ENCODE measurements at places on chromosomes 1 and 21. TPM values are rescaled to one million over a fixed set of nuclear protein-coding genes. Genes with fewer than 3 reads are reported as not detected.

DNA sequence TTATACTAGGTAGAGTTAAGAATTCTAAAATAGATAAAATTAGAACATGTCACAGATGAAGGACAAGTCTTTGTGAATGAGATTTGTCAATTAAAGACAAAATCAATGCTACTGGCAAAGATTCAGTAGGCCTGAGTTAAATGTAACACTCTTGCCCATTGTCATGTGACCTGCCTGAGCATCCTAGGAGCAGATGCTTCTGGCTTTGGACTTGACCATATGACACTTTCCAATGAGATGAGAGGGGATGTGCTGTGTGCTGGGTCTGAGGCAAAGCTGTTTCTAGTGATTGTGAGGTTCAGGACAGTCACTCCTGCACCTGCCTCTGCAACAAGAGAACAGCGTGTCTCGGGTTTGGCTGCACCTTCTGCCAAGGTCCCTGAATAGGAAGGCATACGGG is 144.9 kb downstream of the HIVEP3 start:
- no peak for DNase-seq

- no peak for DNase-seq
These were observed 388.5 kb downstream of the PLPP3 start for GRCh38 chr1:56190806-56191365.

- no peak for DNase-seq
These were observed 50.9 kb downstream of the KCTD3 start for GRCh38 chr1:215617979-215618378.

GRCh38 chr21:21897275-21897883 is 899.2 kb downstream of the NCAM2 start:
- no peak for DNase-seq

MAP3K21 gene
- total RNA-seq: 4.7 TPM

Measured in ureter (tissue), 1 donor.